ENCODE measurements at places on chromosomes 3 and 15. TPM values are rescaled to one million over a fixed set of nuclear protein-coding genes. Genes with fewer than 3 reads are reported as not detected.

Gene CHRD
- 1.5 TPM for total RNA-seq

- H3K4me1 ChIP-seq, result peaks cover 28% of the 10 kb centered on the region
- H3K27ac ChIP-seq, result peak overlapping the region; percentile 81
- no peak for DNase-seq
- H3K27me3 ChIP-seq, result no peaks in the 10 kb centered on the region
Measured at GRCh38 chr3:69998759-69999139, 784 bp upstream of the SAMMSON start.

Gene TEX264
- 45.0 TPM for total RNA-seq

Gene FBXO40
- 0.08 TPM for total RNA-seq
